ENCODE measurements at places on chromosomes 4 and X.

- DNase-seq, result no peak
Measured at GRCh38 chr4:72207196-72207595, 175.4 kb downstream of the NPFFR2 start.

- no peak for DNase-seq
Measured at GRCh38 chrX:47854474-47854873, 17.8 kb downstream of the ZNF81 start.

GRCh38 chrX:68084765-68085164 is 348.5 kb downstream of the OPHN1 start:
- DNase-seq, result no peak

DNA sequence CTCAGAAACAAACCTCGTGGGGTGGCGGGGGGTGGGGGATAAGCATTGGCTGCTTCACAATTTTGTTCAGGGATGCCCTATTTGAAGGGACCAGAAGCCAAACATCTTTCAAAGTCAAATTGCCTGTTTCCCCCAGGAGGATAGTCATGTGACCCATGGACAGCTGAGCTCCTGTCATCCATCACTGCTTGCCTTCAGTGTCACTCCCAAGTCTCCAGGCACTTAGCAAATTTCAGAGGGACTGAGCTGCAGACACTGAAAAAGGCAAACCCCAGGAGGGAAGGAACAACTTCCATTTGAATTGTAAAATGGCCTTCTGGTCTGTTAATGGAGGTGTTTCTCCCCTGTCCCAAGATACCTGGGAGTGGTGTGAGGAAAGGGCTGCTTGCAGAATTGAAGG is 73.4 kb downstream of the FRMPD3 start:
- DNase-seq, result no peak

DNA sequence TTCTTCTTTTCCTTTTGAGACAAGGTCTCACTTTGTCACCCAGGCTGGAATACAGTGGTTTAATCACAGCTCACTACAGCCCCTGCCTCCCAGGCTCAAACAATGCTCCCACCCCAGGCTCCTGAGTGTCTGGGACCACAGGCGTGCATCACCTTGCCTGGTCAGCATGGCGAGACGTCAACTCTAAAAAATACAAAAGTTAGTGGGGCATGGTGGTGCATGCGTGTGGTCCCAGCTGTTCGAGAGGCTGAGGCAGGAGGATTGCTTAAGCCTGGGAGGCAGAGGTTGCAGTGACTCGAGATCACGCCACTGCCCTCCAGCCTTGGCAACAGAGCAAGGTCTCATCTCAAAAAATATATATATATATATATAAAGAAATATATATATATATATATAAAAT is 242.4 kb downstream of the SHOX start:
- DNase-seq, result no peak

GRCh38 chr4:5887361-5888221 is 5.3 kb downstream of the CRMP1 start:
- DNase-seq, result no peak

DNA sequence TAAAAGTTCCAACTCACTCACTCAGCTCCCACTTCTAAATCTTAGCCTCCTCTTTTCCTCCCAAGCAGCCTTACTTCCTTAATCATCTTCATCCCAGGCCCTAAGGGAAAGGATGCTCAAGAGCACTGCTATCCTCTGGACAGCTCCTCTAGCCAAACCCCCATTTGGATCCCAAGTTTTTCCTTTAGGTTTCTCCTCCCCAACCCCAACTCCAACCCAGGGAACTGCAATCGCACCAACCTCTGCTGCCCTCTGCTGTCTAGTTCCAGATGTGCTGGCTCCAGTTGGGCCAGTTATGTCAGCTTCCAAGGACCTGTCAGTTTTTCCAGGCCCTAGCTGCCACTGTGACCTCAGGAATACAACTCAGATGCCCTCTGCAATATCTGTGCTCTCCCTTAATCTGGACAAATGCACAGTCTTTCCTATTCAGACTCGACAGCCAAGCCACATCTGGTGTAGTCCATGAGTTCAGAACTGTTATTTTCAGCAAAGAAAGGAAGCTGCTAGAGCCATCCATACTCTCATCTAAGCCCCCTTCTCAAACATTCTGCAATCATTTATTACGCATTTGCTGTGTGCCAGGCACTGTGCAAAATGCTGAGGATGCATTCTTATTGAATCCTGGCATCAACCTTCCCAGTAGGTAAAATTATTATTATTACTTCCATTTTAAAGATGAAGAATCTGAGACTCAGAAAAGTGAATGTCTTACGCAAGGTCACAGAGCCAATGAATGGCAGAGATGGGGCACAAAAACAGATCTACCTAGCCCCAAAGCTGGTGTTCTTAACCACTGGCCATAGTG is 12.3 kb upstream of the XPNPEP2 start:
- no peak for DNase-seq

- no peak for DNase-seq
Measured at GRCh38 chrX:130081421-130082045, 28.8 kb downstream of the ELF4 start.

- DNase-seq, result no peak
Measured at GRCh38 chr4:102168580-102168979, 176.7 kb downstream of the SLC39A8 start.

DNA sequence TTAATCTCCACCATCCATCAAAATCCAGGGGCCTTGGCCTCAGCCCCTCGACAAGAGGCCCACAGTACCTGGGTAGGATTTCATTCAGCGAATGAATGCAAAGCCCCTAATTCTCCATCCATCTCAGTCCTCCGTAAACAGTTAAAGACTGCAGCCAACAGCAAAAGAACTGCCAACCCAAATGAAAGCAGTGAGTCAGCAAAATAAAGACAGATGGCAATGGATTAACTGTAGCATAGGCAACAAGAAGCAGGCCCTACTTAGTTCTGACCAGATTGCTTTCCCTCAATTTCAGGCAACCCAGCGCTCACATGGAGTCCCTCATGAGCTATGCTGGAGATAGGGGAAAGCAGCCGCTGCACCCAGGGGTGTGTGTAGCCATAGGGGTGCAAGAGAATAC is 21.4 kb downstream of the PLAC1 start:
- DNase-seq, result no peak

GRCh38 chrX:136541294-136541693 is 9.3 kb downstream of the VGLL1 start:
- no peak for DNase-seq

DNA sequence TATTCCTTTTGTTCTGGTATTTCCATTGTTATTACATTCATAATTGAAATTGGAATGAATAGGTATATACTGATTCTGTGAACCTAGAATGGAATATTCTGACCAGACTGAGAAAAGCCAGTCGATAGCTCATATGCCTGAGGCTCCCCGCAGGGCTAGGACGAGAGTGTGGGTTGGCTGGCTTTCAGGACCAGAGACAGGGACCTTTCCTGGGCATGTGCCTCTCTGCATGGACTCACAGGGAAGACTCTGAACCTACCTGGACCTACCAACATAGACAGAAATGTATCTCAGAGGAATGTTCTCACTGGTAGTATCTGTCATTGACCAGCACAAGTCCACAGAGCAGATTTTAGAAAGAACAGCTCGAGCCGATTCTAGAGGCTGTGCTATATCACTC is 214.6 kb downstream of the FRMPD4 start:
- DNase-seq, result no peak

DNA sequence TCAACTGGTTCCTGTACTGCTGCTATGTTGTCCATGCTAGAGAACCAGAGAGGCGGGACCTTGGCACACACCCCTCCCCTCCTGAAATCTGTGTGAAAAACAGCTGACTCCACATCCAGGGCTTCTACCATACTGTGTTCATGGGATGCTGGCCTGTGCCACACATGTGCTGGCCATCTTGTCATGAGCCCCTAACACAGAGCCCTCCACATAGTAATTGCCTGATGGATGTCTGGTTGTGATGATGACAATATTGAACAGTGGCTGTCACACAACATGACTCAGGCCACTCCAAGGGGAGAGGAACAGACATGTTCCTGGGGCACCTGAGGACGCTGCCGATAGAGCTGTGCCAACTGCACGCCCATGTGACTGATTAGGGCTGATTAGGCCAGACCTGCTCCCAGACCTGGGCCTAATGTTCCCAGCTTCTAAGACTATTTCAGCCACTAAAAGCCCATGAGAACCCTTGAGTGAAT is 13.1 kb downstream of the SLC25A5 start:
- no peak for DNase-seq

DNA sequence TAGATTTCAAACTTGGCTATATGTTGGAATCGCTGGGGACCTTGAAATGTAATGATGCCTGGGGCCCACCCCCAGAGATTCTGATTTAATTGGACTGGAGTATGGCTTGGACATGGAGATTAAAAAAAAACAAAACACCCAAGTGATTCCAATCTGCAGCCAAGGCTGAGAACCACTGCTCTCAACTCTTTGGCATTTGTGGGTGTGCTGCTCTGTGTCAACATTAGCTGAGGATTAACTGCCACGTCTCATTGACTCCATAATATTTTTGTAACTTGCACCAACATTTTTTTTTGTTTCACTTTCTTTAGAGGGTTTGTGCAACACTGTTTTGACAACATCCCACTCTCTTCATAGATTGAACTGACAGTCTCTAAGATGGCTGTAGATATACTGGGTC is 41.1 kb upstream of the PDK3 start:
- DNase-seq, result no peak

- DNase-seq, result no peak
Measured at GRCh38 chr4:88985088-88985773, 71.8 kb downstream of the FAM13A start.

Data from stimulated activated CD8-positive, alpha-beta memory T cell treated with anti-CD3 and anti-CD28 coated beads, Interleukin-7, amount 100 ng/mL, for 1 hour (primary cell).